ENCODE measurements at places on chromosomes 4 and X. TPM values are rescaled to one million over a fixed set of nuclear protein-coding genes. Genes with fewer than 3 reads are reported as not detected.
A peak's percentile ranks its signal among the peaks of the same experiment; 100 is the strongest.

DNA sequence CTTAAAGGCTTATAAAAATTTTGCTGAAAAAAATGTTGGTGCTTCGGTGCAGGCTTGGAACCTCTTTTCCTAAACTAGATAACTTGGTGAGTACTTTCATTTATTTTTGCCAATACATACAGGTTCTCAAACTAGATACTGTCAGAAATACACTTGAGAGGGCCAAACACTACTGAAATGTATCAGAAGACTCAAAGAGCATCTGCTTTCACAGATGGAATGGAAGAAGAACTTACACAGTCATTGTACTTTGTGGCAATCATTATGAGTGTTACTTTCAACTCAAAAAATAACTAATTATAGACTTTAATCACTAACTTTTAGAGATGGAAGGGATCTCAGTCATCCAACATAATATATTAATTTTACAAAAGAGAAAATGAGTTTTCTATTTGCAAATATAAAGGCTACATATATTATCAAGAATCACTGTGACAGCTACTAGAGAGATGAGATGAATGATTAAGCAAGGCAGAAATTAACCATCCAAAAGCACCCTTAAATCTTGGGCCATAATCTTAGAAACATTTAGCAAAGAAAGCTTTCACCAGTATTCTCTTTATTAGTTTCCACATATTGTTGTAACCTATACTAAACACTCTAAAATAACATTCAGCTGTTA, 1.0 kb downstream of the ENAM start:
- peaks cover 8% of the 10 kb centered on the region for H3K4me1 ChIP-seq
- no peak overlapping the region for H3K27ac ChIP-seq
- DNase-seq, result no peak
- H3K27me3 ChIP-seq, result peaks cover 7% of the 10 kb centered on the region
- no peak overlapping the region for H3K4me3 ChIP-seq

- H3K4me1 ChIP-seq, result peaks cover 2% of the 10 kb centered on the region
- H3K4me3 ChIP-seq, result no peak overlapping the region
- H3K36me3 ChIP-seq, result peaks cover under 1% of the 10 kb centered on the region
- no peak for DNase-seq
- no peak overlapping the region for H3K27ac ChIP-seq
These were observed 118.2 kb upstream of the BMP3 start for GRCh38 chr4:80912350-80912749.

GRCh38 chr4:53541577-53542206, 49.6 kb downstream of the LNX1 start:
- no peaks in the 10 kb centered on the region for H3K4me1 ChIP-seq
- no peak overlapping the region for H3K27ac ChIP-seq
- H3K4me3 ChIP-seq, result no peak overlapping the region
- no peak for DNase-seq

DNA sequence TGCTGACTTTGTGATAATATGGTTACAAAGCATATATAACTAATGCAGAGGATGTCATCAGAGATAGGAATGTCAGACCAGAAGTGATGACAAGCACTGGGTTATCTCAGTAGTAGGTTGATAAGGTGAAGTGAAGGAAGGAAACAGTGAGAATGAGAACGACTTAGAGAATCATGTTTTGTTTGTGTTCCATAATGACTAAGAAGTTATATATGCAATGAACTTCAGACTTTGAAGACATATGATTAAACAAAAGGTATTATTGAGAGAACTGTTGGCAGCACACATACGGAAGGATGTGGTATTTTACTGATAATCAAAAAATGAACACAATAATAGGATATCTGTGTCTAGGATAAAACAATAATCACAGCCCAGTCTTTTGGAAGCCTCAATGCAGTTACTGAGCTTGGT, 18.3 kb upstream of the HHIP start:
- H3K4me3 ChIP-seq, result no peak overlapping the region
- no peaks in the 10 kb centered on the region for H3K27me3 ChIP-seq
- H3K4me1 ChIP-seq, result no peaks in the 10 kb centered on the region
- no peak overlapping the region for H3K27ac ChIP-seq

DNA sequence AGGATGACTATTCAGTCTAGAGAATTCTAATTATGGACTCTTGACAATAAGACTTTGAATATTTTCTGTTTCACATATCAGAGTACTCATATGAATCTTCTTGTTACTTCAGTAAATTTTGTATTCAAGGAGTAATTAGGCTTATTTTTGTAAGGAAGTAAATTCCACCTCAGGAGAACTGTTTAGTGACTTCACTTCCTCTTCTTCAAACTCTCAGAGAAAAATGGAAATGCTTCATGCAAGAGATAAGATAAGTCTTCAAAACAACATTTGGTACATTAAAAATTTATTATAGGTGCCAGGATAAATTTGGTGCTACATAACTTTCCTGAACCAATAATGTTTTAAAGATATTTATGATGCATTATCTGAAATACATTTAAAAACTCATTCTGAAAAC, 1421.9 kb downstream of the PCDH7 start:
- no peaks in the 10 kb centered on the region for H3K27me3 ChIP-seq
- H3K27ac ChIP-seq, result no peak overlapping the region
- no peak for DNase-seq
- H3K4me3 ChIP-seq, result no peak overlapping the region

DNA sequence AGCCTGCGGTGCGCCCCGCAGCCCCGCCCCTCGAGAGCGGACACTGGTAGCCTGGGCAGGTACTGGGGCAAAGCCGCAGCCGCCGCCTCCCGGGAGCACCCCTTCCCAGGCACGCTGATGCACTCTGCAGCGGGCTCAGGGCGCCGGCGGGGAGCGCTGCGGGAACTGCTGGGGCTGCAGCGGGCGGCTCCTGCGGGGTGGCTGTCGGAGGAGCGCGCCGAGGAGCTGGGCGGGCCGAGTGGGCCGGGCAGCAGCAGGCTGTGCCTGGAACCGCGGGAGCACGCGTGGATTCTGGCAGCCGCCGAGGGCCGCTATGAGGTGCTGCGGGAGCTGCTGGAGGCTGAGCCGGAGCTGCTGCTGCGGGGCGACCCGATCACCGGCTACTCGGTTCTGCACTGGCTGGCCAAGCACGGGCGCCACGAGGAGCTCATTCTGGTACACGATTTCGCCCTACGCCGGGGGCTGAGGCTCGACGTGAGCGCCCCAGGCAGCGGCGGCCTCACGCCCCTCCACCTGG, 401 bp downstream of the SOWAHD start:
- H3K36me3 ChIP-seq, result no peaks in the 10 kb centered on the region
- H3K27ac ChIP-seq, result no peak overlapping the region
- H3K27me3 ChIP-seq, result no peaks in the 10 kb centered on the region

DNA sequence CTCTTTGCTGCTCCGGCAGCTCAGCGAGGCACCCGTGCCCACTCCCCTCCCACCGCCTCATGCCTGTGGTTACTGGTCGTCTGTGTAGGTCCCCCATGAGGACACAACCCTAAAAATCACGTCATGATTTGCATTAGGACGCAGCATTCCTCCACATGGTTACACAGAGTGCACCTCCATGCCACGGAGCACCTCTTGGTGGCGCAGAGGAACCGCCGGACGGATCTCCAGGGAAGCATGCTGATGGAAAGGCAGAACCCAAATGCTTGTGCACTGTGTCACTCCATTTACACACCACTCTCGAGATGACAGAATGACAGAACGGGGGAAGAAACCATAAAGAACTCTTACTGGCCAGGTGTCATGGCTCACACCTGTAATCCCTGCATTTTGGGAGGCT, 22.4 kb downstream of the FAM53A start:
- no peak overlapping the region for H3K4me3 ChIP-seq
- no peak overlapping the region for H3K27ac ChIP-seq
- no peak for DNase-seq
- H3K4me1 ChIP-seq, result no peaks in the 10 kb centered on the region

DNA sequence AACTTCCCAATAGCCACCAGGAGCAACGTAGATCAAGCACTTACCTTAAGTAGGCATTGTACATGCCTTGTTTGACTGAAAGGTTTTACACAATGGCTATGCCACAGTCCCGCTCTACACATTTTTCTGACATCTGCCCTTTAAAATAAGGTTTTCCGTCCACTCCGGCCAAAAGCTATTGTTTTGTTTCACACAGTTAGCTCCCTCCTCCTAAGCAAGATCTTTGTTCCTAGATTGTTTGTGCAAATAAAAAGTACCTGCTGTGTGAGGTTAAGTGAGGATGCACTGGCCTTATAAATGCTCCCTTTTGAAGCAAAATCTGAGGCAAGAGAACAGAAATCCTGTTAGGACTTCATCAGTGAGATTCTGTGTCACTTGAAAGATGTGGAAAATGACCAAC, 11.8 kb downstream of the SCD5 start:
- DNase-seq, result no peak
- no peak overlapping the region for H3K27ac ChIP-seq
- no peaks in the 10 kb centered on the region for H3K4me1 ChIP-seq
- H3K27me3 ChIP-seq, result peaks cover 6% of the 10 kb centered on the region
- no peaks in the 10 kb centered on the region for H3K36me3 ChIP-seq
- no peak overlapping the region for H3K4me3 ChIP-seq

DNA sequence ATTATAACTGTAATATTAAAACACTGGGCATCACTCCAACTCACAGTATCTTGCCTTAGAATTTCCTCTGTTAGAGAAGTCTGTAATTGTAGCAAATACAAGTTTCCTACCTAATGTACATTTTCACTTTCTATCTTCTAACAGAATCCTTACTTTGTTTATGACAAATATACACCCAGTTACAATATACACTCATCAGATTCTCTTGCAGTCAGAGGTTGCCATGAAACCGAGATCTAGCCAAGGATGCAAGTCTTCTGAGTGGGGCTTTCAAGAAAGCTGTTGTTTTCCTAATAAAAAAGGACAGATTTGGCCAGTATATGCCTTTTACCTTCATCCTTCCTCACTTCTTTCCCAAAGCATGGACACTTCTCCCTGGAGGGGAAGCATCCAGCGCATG, 228.9 kb downstream of the SCFD2 start:
- H3K27ac ChIP-seq, result no peak overlapping the region
- peaks cover 40% of the 10 kb centered on the region for H3K4me1 ChIP-seq
- no peak overlapping the region for H3K4me3 ChIP-seq
- peak; percentile 8 for DNase-seq

DNA sequence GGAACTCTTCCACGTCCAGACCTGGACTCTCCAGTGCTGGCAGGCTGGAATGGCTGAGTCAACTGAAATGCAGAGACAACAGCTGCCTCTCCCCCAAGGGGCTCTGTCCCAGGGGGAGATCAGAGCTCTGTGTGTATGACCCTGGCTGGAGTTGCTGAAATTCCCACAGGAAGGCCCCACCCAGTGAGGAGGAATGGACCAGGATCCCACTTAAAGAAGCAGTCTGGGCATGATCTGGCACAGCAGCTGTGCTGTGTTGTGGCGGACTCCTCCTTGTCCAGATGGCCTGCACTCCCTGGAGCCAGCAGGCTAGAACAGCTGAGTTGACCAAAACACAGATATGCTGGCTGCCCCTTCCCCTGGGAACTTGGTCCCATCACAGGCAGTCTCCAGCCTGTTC, 25.4 kb downstream of the C4orf17 start:
- no peak for DNase-seq
- H3K27ac ChIP-seq, result no peak overlapping the region

DNA sequence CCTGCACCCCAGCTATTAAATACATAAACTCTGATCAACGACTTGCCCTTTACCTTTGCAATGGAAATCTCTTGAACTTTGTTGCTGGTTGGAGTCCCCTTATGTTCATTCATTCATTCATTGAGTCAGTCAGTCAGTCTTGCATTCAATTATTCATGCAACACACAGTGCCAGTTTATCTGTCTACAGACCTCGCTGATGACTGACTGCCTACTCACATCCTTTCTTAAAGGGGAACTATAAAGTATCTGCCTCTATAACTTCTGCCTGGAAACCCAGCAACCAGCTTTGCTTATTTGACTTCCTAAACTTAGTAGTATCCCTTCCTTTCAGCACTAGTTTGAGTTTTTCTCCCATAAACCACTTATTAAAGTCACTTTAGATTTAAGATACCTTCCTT, 620.8 kb upstream of the ADGRL3 start:
- H3K36me3 ChIP-seq, result no peaks in the 10 kb centered on the region
- H3K4me3 ChIP-seq, result no peak overlapping the region
- no peak for DNase-seq
- H3K27ac ChIP-seq, result no peak overlapping the region
- H3K27me3 ChIP-seq, result no peaks in the 10 kb centered on the region
- H3K4me1 ChIP-seq, result no peaks in the 10 kb centered on the region

DNA sequence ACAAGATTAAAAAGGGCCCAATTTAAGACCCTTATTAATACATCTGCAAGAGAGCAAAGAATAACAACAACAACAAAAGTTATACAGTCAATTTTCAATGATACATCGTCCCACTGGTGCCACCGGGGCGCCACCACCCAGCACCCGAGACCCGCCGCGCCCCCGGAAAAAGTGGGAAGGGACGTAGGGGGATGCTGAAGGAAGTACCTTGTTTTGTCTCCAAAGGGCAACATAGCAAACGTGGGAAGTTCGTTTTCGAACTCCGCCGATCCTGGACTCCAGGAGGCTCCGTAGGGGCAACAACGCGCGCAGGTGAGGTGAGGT, 1.7 kb downstream of the PDE5A start:
- H3K27ac ChIP-seq, result no peak overlapping the region
- no peaks in the 10 kb centered on the region for H3K36me3 ChIP-seq
- H3K27me3 ChIP-seq, result peaks cover 11% of the 10 kb centered on the region
- no peak for DNase-seq
- H3K4me1 ChIP-seq, result peaks cover 15% of the 10 kb centered on the region
- peak overlapping the region; percentile 69 for H3K4me3 ChIP-seq

DNA sequence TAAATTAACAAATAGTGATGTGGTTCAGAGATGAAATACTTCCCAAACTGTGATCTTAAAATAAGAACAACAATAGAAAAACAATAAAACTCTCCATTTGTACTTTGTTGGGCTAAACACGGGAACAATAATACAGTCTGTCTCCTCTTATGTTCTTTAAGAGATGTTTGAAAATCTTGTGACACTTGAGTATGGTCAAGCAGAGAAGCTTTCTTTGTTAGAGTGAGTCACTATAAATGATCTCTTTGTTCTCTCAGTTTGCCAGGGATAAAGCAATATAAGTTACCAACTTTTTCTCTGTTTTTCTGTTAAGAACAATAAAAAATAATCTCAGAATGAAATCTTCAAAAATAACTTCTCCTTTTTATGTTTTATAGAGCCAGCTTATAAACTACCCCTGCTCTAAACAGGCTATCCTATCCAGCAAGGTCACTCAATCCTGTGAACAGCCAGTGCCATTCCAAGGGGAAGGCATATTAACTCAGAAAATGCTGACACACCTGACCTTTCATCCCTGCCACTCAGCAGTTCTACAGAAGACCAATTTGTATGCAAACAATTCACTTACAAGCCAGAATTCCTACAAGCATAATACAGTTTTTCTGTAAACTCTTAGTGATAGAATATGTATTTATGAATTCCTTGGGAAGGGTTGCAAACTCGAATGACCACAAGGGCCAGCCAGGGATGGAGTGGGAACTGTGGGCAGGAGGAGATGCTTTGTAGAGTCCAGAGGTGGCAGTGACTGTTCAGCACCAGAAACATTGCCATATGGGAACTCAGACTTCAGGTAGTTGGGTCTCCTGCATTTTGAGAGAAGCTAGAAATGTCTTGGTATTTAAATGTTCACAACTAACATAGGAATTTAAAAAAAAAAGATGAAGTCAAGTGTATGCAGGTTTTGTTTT, 52.2 kb downstream of the AFM start:
- H3K36me3 ChIP-seq, result no peaks in the 10 kb centered on the region
- DNase-seq, result no peak
- no peak overlapping the region for H3K4me3 ChIP-seq
- peaks cover 1% of the 10 kb centered on the region for H3K4me1 ChIP-seq
- H3K27me3 ChIP-seq, result peaks cover 3% of the 10 kb centered on the region

MAGEE1 gene
- 3.1 TPM for total RNA-seq

TIGD2 gene
- total RNA-seq, result 1.1 TPM

FTHL17 gene
- not detected for total RNA-seq

IGSF1 gene
- not detected for total RNA-seq

TRPC5OS gene
- total RNA-seq, result not detected

CXCR3 gene
- 2.5 TPM for total RNA-seq

PRRG3 gene
- not detected for total RNA-seq
